Muscle of leg (tissue), 16 donors: ENCODE measurements at places on chromosomes 3 and 15. TPM values are rescaled to one million over a fixed set of nuclear protein-coding genes. Genes with fewer than 3 reads are reported as not detected.

IFT80 gene
- total RNA-seq = 28.1 TPM

PSMA4 gene
- total RNA-seq = 170 TPM

TM4SF18 gene
- total RNA-seq = 15.6 TPM

SPATA12 gene
- total RNA-seq = 0.04 TPM

NOX5 gene
- 0.09 TPM for total RNA-seq

CBLB gene
- total RNA-seq = 31.4 TPM

CLDN18 gene
- total RNA-seq = not detected

UTS2B gene
- 0.09 TPM for total RNA-seq

USP13 gene
- 32.3 TPM for total RNA-seq

FBLN2 gene
- total RNA-seq = 46.9 TPM

CPNE4 gene
- total RNA-seq = 0.09 TPM

SNTN gene
- total RNA-seq = not detected

EOGT gene
- total RNA-seq = 18.2 TPM
